ENCODE measurements at places on chromosomes 2 and 18.

DNA sequence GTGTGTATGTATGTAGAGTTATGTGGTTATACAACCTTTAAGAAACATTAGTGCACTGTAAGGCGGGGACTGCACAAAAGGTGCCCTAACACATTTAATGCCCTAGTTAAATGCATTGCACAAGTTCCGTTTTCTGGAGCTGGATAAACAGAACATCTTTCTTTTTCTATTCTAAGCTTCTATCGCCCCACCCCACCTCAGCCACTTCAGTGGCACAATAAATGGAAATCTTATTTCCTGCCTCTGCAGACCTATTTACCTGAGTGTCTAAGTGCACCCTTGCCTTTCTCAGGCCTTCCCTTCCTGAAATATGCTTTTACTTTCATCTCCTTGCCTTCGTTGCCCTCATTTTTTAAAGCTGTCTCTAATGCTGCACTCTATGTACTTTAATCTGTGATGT lies 123.5 kb downstream of the TANC1 start:
- DNase-seq = peak; percentile 6

DNA sequence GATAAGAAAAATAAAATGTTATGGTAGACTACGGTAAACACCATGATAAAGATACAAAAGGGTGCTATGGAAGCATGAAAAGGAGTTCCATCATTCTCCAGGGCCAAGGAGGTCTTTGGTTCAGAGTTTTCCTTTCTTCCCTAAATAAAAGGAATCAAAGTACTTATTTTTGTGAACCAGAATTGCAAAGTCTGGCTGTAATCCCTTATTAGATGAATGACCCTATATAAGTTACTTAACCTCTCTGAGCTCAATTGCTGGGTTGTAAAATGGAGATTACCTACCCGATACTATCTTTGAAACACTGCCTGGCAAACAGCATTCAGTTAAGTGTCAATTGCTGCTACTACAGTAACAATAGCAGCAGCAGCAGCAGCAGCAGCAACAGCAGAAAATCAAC lies 90.0 kb downstream of the C2orf74 start:
- no peak for DNase-seq

- peak; percentile 81 for DNase-seq
Observed at GRCh38 chr18:22285361-22286140, 116.2 kb downstream of the GATA6 start.

DNA sequence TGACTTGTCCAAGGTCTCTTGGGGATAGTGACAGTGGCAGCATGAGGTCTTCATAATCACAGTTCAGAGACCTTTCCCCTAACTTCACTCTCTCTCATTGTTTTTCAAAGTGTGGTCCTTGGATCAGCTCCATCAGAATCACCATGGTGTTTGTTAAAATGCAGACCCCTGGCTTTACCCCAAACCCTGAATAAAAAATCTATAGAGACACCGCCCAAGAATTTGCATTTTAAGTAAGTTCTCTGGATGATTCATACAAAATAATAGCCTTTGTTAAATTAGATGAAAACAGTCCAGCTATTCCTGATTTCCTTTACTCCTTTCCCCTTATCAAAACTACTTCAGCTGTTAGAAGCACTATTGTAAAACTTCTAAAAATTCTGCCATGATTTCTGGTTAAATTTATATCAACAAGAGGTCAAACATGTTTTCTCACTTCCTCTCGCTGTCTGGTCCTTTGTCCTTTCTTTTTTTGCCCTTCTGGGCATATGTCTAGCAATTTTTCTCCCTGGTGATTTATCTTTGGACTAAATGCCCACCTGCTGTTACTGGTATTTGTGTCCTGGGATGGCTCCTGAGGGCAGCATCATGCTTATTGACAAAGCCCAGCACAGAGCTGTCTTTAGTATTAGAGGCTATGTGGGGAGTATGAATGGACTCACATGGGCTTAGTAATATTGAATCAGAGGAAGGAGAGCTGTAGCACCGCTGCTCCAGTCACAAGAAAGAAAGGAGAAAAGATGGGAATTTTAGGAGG lies 63.4 kb downstream of the LHCGR start:
- no peak for DNase-seq

- no peak for DNase-seq
Observed at GRCh38 chr2:3574155-3574554, 905 bp upstream of the RPS7 start.

GRCh38 chr2:47094511-47095142 lies 60.5 kb downstream of the STPG4 start:
- DNase-seq = no peak

GRCh38 chr2:14712111-14712510 lies 79.6 kb downstream of the LRATD1 start:
- DNase-seq = no peak

DNA sequence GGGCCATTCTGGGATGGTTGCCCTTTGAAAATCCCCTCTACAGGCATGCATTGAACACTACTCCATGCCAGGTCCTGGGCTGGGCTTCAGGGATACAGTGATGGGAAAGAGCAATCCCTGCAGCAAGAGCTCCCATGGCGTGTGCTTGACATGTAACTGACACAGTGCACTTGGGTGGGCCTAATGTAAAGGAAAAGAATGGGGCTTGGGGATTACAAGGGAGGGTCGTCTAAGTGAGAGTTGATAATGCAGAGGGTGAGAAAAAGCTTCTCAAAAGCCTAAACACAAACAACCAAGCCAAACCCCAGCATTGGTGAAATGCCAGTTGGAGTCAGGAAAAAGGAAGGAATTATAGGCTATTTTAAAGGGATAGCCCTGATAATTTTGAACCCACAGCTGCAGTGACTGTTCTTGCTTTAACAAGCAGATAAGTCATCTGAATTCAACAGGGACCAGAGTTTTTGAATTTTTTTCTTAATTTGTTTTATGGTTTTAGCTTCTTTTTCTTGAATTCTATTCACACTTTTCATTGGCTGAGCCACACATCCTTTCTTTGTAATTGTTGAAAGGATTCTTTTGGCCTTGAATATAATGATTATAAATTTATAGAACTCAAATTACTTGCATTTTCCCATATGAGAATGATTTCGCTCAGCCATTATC lies 308.7 kb downstream of the LPIN1 start:
- no peak for DNase-seq

GRCh38 chr2:55223958-55224760 lies 7.9 kb downstream of the CLHC1 start:
- DNase-seq = no peak

DNA sequence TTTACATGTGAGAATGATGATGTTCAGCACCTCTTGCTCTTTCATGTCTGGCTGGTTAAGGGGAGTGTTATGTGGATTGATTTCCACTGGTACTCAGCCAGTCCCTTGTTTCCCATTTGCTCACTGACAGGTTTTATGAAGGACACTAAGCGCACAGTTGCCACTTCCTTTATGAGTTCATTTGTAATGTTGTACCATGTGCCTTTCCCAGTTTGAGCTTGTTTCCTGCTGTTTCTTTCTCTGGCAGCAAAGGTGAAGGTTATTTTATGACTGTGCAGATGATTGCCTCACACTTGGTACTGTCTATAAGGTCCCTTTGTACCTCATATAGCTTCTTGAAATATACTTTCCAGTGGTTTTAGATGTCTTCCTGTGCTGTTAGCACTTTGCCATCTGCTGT lies 1700.5 kb upstream of the TMEFF2 start:
- no peak for DNase-seq

- peak; percentile 92 for DNase-seq
Observed at GRCh38 chr2:26330114-26330549, 15.8 kb upstream of the SELENOI start.

All from inflammatory macrophage (primary cell).